ENCODE measurements at places on chromosomes 13 and 19.
A peak's percentile ranks its signal among the peaks of the same experiment; 100 is the strongest.

- no peak for DNase-seq
Observed at GRCh38 chr13:66659701-66660467, 570.3 kb downstream of the PCDH9 start.

DNA sequence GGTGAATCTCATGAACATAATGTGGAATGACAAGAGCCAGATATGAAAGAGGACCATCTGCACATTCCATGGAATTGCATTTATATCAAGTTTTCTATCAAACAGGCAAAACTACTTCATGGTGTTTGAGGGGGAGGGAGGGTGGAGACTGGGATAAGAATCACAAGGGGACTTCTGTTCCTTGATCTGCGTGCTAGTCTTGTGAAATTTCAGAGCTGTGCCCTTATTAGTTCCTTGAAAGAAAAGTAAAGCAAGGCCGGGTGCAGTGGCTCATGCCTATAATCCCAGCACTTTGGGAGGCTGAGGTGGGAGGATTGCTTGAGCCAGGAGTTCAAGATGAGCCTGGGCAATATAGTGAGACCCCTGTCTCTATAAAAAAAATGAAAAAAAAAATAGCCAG lies 30.2 kb upstream of the CEBPG start:
- DNase-seq, result no peak

DNA sequence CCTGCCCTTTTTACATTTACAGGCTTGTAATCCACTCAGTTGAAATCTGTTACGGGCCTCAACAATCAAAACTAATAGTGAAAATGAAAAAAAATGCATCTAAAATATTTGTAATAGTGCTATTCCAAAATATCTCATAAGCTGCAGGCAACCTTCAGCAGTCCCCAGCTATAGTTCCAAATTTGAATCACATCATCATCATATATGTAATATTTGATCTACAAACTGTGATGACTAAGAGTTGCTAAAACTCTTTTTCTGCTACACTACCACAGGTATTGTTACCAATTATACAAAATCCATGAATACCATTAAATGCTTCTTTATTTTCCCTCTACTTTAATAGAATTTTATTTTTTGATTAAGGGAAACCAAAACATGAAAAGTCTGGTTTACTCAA lies 121.4 kb upstream of the RFC3 start:
- DNase-seq, result no peak

- DNase-seq, result no peak
Observed at GRCh38 chr19:12825254-12826131, 8.9 kb downstream of the RTBDN start.

- DNase-seq, result no peak
Observed at GRCh38 chr13:41994696-41995095, 33.8 kb upstream of the VWA8 start.

DNA sequence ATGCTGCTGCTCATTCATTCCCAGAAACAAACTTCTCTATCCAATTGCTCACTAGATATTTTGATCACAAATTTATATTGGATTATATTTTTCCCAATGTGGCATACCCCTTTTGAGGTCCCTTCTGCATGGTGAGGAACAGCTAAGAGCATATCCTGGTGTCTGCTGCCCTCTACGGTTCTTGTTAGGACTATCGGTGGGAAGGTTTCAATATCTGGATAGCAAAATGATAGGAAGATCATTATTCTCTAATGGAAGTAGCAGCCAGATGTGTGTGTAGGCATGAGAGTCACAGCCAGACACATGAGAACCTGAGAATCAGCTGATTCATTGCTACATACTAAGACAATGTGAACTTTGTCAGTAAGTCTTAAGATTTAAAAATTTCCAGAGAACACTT lies 1422.4 kb upstream of the MIR17HG start:
- no peak for DNase-seq

- DNase-seq, result no peak
Observed at GRCh38 chr13:111564606-111565005, 244.2 kb downstream of the TEX29 start.

GRCh38 chr19:33134571-33135041 lies 2.7 kb downstream of the WDR88 start:
- DNase-seq, result peak; percentile 56

- no peak for DNase-seq
Observed at GRCh38 chr13:30991922-30992321, 59.5 kb downstream of the TEX26 start.

GRCh38 chr19:56312342-56312741 lies 2.3 kb downstream of the ZSCAN5A start:
- no peak for DNase-seq

- DNase-seq, result no peak
Observed at GRCh38 chr13:113810640-113811039, 51.6 kb downstream of the TMEM255B start.

DNA sequence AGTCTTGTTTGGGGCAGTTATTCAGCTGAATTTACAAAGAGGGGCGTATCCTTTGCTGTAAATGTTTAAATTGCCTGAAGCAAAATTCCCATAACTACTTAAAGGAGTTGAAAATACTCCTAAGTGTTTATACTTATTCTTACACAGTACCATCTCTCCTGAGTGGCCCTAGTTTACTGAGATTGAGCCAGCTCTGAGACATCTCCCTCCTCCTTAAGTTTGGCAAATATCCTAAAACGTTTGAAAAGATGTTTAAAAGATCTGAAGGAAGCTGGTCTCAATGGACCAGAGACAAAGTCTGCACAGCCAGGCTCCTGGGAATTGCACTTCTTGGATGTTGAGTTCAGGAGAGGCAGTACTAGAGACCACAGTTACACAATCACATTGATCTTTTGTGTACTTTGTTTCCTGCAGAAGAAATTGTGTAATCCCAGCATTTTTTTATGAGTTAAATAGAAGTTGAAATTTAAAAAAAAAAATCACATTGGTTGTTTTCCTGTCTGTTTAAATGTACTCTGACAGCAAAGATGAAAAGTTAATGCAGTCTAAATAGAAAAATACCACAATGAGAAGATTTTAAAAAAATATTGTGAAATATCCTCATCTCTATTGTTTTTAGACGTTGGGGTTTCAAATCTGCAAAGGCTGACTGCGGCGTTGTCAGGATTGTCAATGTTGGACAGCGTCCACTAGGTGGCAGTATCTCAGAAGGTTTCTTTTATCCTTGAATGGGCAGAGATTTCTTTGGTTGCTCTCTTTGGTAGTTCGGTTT lies 20.7 kb downstream of the TNFSF11 start:
- peak; percentile 50 for DNase-seq

GRCh38 chr13:24629320-24629719 lies 50.9 kb upstream of the ATP12A start:
- DNase-seq, result no peak

DNA sequence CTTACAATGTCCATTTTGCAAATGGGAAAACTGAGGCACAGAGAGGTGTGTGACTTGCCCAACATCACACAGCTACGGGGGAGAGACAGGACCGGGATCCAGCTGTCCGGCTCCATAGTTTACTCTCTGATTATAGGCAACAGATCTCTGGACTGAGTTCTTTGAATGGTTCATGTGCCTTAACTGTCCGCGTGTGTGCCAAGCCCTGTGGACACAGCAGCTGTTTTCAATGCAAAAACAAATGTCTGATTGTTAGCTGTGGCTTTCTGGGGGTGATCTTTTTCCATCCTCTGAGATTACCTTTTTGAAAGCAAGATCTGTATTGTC lies 94.1 kb downstream of the KL start:
- DNase-seq, result no peak

DNA sequence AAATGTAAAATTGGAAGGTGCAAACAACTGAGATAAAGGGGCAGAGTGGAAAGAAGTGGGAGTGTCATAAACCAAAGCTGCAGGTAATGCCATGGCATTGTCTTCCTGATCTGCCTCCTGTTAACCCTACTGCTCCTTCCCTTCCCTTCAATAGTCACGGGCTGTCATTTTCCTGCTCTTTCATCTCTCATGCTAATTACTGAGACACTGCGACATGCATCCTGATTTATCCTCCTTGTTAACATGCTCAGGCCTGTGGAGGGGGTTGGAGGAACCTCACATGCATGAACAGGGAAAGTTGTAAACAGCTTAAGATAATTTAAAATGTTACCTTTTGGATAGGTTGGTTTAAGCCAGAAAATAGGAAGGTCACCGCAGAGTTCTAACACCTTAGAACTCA lies 27.2 kb downstream of the CNMD start:
- no peak for DNase-seq

DNA sequence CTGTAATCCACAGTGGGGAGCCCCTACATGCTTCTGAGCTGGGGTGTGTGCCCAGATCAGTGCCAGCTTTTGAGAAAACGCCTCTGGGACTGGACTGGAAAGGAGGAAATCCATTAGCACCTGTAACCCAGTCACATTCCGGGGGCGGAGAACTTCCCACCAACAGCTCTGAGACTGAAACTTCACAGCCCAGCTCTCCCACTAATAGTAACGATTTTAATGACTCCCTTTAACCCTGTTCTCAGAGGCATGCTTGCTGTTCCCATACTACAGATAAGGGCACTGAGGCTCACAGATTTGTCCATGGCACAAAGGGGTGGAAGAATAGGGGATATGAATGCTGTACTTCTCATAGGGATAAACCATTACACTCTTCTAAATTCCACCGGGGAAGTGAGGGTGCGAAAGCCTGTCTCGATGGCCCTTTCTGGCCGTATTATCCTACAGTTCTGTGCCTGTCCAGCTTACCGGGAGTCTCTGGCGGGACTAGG lies 851 bp downstream of the FBXO46 start:
- no peak for DNase-seq

DNA sequence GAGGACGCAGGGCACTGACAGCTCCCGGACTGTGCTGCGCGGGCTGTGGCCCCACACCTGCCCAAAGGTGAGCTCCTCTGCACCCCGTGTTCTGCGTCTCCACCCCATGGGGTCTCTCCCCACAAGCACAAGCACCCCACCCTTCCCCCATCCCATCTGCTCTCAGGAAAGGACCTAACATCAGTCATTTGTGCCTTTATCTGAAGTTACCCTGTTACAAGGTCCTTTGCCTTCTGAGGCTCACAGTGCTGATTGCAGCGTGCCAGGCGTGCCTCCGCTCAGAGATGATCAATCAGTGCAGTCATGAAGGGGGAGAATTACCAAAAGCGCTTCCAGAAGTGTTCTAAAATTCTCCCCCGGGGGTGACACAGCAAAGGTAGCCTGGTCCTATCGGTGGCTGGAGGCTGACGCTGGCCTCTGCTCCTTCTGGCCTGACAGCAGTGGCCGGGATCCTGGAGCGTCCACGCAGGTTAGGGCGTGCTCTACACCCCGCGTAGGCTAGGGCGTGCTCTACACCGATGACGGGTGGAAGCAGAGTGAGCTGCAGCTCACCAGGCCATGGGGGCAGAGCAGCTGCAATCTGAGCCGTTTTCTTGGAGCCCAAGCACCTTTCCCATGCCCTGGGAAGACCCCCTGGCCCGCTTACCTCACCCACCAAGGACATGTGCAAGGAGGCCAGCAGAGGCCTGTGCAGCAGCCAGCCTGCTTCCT lies 84.7 kb upstream of the TM9SF2 start:
- peak; percentile 20 for DNase-seq

- DNase-seq, result no peak
Observed at GRCh38 chr13:43343645-43344044, 320.3 kb downstream of the DNAJC15 start.

- DNase-seq, result no peak
Observed at GRCh38 chr19:10010247-10010691, at the start of gene COL5A3. Gene COL5A3 (minus strand): TSS chr19:10010504. CDS start chr19:10010385, 119 bp downstream.

DNA sequence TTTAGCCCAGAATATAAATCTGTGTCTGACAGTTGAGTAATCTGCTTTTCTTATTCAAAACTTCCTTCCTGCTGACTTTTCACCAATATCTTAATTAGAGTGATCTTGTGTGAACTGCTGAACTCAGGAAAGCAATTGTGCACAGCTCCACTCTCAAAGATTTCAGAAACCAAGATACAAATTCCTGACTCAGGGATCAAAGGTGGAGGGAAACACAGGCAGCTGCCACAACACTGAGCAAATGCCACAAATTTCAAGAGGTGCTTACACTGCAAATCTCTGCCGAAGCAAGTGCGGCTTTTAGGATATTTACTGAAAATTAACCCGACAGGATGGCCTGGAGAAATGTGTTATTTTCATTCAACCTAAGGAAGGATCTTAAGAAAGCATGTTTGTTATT lies 111.4 kb downstream of the STOML3 start:
- no peak for DNase-seq

DNA sequence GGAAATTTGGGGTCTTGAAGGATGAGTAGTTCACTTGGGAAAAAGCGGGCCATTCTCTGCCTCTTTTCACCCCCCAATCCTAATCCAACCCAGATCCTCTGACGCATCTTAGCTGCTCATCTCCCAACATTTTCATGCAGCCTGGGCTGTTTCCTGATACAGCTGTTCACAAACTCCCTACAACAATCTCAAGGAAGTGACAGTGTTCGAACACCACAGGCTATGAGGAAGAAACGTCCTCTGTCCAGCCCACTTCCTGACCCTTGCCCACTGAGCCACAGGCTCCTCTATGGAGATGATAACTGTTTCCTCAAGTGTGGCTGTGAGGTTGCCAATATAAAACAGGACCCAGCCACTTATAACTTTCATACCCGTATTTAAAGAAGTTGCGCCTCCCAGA lies 16.2 kb downstream of the LMTK3 start:
- DNase-seq, result no peak

DNA sequence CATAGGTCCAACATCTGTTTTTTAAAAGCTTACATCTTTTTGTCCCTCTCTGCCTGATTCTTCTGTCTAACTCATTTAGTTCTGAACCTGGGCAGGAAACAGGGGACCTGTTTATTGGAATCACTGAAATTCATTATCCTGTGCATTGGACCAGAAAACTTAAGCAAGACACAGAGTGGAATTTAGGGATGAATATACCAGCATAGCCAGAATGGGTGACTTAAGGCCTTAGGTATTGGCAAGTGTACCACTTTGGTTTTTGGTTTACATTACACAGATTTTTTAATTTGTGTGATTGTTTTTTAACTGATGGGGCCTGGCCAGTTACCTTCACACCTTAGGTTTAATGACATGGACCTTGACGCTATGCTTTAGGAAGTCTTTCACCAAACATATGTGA lies 232.5 kb downstream of the GPC5 start:
- DNase-seq, result no peak

- no peak for DNase-seq
Observed at GRCh38 chr13:99590519-99591011, 89.3 kb downstream of the TM9SF2 start.

GRCh38 chr13:74651121-74651520 lies 516.9 kb upstream of the KLF12 start:
- DNase-seq, result no peak

- DNase-seq, result no peak
Observed at GRCh38 chr13:95226932-95227695, 74.1 kb downstream of the ABCC4 start.

- no peak for DNase-seq
Observed at GRCh38 chr13:38684714-38685113, 2.2 kb upstream of the FREM2 start.

DNA sequence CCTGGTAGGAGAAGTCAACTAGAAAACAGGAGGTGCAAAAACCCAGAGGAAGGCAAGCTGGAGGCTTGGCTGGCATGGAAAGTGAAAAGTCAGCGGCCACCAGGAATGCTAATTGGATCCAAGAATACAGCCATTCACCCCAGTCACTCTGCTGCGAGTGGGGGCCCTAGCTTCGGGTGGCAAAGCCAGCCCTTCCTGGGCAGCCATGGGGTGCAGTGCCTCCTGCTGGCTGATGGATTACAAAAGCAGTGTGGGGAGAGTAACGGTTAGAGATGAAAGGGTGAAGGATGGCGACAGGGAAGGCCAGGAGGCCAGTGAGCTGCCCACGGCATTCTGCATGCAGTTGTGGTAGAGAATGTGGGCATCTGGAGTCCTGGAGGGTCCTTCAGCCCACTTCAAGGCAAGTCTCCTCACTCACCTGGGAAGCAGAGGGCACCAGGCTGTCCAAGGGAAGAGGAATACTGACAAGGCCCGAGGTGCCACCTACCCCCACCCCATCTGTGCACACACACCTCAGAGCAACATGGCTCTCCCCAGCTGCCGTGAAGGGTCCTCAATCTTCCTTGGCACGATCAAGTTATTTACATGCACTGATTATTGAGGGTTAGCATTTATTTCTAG lies 20.3 kb upstream of the EPHX3 start:
- no peak for DNase-seq
